ENCODE measurements at places on chromosomes 3 and 15.
A peak's percentile ranks its signal among the peaks of the same experiment; 100 is the strongest.

GRCh38 chr15:72078887-72079286 is 39.1 kb downstream of the MYO9A start:
- no peak for DNase-seq

GRCh38 chr3:45701172-45701867 is 12.1 kb downstream of the SACM1L start:
- DNase-seq: no peak

DNA sequence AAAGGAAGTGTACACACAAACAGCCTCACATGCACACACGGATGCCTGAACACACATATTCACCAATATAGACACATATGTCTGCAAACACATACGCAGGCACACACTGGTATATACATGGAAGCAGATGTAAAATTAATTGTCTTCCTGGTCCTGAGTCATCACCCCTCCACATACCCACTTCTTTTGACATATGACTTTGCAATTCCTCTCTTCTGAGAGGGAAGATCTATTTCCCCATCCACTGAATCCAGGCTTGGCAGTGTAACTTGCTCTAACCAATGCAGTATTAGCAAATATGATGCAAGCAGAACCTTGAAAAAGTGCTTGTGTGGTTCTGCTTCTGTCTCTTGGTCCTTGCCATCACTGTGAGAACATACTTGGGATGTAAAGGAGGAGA is 76.8 kb upstream of the HRH1 start:
- no peak for DNase-seq

- no peak for DNase-seq
Measured at GRCh38 chr3:172442606-172443005, 5.7 kb downstream of the GHSR start.

GRCh38 chr3:150319900-150320299 is 88.2 kb upstream of the TSC22D2 start:
- DNase-seq: peak; percentile 89

DNA sequence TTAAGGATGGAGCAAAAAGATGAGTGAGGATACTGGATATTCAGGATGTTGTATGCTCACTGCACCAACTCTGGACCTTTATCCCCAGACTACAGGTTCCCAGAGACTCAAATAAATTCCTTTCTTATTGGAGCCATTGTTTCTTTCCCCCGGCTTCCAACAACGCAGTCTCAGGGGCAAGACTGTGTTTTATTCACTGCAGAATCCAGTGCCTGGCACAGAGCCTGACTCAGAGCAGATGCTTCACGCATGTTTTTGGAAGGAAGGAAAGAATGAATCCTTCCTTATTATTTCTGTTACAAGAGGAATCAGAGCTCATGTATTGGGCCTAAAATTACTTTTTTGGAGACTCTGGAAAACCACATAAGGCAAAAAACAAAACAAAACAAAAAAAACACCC is 96.0 kb upstream of the VGLL4 start:
- DNase-seq: peak; percentile 93

- no peak for DNase-seq
Measured at GRCh38 chr3:10435850-10436249, 69.5 kb downstream of the ATP2B2 start.

- peak; percentile 32 for DNase-seq
Measured at GRCh38 chr15:70289191-70289955, 191.7 kb upstream of the TLE3 start.

- no peak for DNase-seq
Measured at GRCh38 chr3:169657351-169658124, 6.0 kb downstream of the MECOM start.

GRCh38 chr15:25439369-25439836 is 579 bp upstream of the UBE3A start:
- peak; percentile 34 for DNase-seq

DNA sequence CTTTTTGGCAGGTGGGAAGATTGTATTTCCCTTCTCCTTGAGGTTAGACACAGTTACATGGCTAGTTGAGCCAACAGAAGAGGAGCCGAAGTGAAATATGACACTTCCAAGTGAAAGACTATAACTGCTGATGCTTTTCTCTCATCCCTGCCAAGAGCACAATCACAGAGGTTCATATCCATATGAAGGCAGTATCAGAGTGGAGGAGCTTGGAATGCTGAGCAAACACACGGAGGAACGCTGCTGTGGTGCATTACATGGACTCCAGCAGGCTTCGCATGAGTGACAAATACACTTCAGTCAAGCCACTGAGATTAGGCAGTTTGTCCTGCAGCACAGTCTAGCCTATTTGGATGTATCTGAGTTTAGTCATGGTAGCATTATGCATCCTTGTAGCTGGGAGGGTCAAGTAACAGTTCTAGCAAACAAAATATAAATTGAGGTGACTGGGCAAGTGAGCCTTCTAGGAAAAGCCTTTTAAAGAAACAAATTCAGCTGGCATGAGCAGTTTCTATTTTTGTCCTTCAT is 5.4 kb downstream of the IQCF6 start:
- DNase-seq: no peak

GRCh38 chr3:110062716-110063115 is 725.4 kb upstream of the DPPA4 start:
- peak; percentile 40 for DNase-seq

- no peak for DNase-seq
Measured at GRCh38 chr3:193686665-193687483, 93.9 kb downstream of the OPA1 start.

DNA sequence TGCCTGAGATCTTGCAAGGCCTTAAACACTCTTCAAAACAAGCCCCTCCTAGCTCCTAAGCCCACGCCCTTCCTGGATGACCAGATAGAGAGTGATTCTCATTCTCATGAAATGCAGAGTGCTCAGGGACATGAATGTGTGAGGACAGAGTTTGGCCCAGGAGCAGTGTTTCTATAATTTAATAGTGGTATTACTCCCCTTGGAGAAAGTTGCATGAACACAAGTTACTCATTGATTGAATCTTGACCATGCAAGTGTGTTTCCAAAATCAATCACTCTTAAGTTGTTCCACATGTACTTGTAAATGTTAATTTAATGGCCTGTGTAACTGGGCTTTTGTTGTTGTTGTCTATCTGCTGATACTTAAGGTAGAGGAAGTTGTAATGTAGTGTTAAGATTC is 181.6 kb downstream of the ADAMTSL3 start:
- DNase-seq: peak; percentile 91

- DNase-seq: peak; percentile 73
Measured at GRCh38 chr15:90201130-90201943, at the start of gene SEMA4B. TSS of gene SEMA4B (plus strand) at chr15:90201330. CDS start at chr15:90201579, 249 bp downstream.

- peak; percentile 82 for DNase-seq
Measured at GRCh38 chr3:37050282-37050681, 57.0 kb downstream of the MLH1 start.

GRCh38 chr3:57043518-57043917 is 16.9 kb upstream of the SPATA12 start:
- DNase-seq: no peak

DNA sequence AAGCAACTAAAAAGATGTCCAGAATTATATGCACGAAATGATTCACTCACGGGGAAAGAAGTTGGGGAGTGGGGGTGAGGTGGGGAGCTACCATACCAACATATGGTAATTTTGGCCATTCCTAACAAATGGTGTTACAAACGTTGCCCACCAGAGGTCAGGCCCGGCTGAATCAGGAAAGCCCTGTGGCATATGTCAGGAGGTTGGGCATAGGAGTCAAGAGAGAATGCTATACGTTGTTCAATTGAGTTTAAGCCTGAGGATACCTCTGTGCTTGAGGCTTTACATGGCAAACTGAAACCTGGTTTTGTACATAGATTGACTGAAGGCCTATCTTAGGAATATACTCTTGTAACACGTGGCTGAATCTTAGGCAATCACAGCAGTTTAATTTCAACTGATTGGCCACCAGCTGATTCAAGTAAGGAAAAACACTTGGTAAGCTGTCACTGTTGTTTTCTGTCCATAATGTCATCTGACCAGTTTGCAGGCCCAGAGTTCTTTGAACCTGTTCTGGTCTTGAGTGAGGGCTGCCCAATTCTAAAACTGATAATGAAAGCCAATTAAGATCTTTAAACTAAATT is 23.4 kb upstream of the SLC2A2 start:
- peak; percentile 34 for DNase-seq

- no peak for DNase-seq
Measured at GRCh38 chr3:136682740-136683312, 69.4 kb downstream of the STAG1 start.

DNA sequence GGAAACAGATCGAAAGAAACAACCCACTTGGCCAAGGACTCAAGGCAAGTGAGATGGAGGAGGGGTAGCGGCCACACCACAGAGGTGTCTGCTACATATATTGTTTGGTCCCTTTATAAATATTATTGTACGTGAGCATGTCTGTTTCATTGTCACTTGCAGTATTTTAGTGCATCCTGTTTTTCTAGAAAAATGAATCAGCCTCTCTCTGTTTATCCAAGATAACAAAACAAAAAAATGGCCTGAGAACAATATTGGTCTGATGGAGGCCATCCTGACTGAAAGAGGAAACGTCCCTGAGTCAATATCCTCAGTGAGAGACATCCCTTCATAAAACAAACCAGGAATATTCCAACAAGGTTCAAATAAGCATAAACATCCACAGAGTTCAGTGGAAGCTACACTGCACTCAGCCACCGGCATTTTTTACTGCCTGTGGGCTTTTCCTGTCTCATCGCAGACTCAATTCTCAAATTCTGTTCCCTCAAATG is 42.0 kb downstream of the WWTR1 start:
- DNase-seq: no peak

- no peak for DNase-seq
Measured at GRCh38 chr3:3288255-3288654, 108.8 kb upstream of the CRBN start.
